Glomerular endothelial cell (primary cell): ENCODE measurements at places on chromosomes 6 and 20. TPM values are rescaled to one million over a fixed set of nuclear protein-coding genes. Genes with fewer than 3 reads are reported as not detected.

The SOX18 gene
- 31.8 and 102 TPM in 2 replicates for total RNA-seq

The SRSF12 gene
- total RNA-seq = 0.18 and 0.44 TPM in 2 replicates

The PMEPA1 gene
- 11.9 and 16.2 TPM in 2 replicates for total RNA-seq

The DLL1 gene
- 2.9 and 10.7 TPM in 2 replicates for total RNA-seq

The UNC5CL gene
- total RNA-seq = 0.10 TPM in 1 of 2 replicates, not detected in the other

The MDFI gene
- 28.2 and 34.7 TPM in 2 replicates for total RNA-seq

The HIVEP2 gene
- total RNA-seq = 9.9 and 16.4 TPM in 2 replicates

The GHRH gene
- not detected in 2 replicates for total RNA-seq

The FERMT1 gene
- total RNA-seq = 1.2 and 3.9 TPM in 2 replicates

The SPINT3 gene
- not detected in 2 replicates for total RNA-seq

GRCh38 chr20:34114809-34115208 lies 2.8 kb upstream of the EIF2S2 start:
- DNase-seq = no peak

GRCh38 chr20:36717657-36718056 lies 28.2 kb downstream of the NDRG3 start:
- DNase-seq = no peak

DNA sequence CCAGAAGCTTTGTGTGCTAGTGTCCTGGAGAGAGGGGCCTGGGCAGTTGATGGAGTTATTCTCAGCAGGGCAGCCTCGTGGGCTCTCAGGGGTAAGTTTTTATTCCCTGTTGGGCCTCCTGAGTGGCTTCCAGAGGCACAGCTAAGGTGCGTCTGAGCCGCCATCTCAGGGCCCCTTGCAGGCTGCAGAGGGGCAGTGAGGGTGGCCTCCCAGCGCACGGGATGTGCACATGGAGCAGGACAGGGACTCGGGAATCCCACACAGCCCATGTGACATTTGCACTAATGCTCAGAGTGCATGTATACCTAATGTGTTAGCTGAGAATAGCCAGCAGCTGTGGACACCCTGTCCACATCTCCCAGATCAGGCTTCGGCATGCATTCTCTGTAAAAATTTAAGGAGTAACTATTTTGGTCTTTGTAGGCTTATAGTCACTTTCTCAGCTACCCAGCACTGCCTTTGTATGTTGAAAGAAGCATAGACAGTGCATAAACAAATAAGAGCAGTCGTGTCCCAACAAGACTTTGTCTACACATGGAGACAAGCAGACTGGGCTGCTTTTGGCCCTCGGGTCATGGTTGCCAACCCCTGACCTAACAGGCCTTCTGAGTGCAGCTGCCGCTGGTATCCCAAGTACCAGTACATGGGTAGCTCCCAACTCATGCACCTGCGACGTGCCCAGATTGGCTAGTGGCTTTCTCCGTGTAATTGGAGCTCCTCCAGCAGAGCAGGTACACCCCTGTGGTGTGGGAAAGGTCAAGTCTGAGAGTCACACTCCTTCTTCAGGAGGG lies 18.6 kb upstream of the CST9L start:
- DNase-seq = no peak

- no peak for DNase-seq
Observed at GRCh38 chr6:131792091-131792496, 15.7 kb upstream of the ENPP1 start.

DNA sequence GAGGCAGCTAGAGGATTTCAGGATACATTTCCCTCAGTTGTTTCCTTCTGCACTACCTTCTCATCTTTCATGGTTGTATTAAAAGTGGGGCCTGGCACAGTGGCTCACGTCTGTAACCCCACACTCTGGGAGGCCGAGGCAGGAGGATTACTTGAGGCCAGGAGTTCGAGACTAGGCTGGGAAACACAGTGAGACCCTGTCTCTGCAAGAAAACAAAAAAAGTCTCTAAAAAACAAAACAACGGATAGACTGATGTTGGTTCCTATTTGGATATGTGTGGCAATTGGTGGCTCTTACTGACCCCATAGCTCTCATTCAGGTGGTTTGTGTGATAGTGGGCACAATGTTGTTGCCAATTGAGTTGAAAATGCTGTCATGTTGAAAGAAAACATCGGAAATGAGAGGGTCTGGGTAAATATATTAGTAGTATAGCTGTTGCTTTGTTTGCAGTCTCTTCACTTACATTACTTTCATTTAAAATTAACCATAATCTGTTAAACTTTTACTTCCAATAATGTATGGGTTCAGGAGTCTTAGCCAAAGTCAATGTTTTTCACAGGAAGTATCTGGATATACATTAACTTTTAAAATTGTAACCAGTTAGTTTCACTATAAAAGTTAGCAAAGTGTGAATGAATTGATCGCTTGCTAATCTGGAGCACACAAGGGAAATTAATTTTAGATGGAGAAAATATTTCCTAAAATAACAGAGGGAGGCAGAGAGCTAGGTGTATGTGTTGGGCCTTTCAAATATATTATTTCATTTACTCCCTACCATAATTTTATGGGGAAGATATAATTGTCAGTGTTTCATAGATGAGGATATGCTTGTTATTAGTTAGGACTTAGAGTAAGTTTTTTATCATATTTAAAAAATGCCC lies 31.1 kb downstream of the UTRN start:
- DNase-seq = no peak

GRCh38 chr6:121756666-121757065 lies 321.2 kb downstream of the GJA1 start:
- DNase-seq = no peak

- DNase-seq = no peak
Observed at GRCh38 chr6:142387997-142388815, 86.4 kb downstream of the ADGRG6 start.

DNA sequence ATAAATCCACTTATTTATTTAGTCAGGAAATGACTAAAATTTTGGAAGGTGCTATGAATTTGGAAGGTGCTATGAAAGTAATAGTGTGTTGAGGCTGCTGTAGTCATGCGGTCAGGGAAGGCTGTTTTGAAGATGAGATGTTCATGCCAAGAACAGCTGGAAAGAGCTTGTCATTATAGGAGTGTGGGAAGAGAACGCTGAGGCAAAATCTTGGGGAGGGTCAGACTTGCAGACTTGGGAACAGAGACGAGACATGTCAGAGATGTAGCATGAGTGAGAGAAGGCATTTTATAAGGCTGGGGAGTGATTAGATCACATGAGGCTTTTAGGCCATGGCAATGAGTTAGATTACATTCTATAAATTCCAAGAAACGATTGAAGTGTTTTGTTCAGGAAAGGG lies 124.0 kb upstream of the B3GAT2 start:
- no peak for DNase-seq

DNA sequence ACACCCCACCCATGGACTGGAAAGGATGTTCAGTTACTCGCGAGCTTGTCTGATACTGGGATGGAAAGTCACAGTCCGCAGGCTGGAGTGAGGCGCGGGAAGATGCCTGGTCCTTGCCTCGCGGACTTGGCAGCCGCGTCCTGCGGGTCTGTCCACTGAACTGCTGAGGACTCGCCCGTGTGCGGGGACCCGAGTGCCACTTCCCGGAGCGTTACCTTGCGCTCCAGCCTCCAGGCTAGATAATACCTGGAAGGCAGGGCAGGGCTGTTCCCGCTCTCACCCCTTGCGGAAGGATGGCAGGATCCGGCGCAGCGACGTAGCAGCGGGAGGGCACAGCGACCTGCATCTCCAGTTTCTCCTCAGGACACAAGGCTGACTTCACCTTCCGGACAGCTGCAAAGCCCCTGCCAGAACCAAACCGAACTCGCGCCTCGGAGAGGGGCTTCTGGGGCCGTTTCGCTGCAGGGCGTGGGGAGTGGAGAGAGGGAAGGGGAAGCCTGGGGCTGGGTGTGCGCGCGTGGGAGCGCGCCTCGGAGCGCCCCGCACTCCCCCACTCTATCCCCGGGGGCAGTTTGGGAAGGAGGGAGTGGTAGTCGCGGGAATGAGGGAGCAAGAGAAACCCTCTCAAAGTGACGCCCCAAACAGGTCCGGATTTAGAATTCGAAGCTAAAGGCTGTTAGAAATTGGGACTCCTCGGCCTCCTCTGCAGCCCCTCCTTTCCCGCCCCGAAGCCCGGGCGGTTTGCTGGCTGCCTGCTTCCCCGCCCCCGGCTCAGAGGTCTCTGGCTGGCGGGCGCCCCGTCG lies at the start of gene KCNQ5:
TSS of gene KCNQ5 (plus strand) at position 774 of the 803 bp plus-strand sequence.
- no peak for DNase-seq

- DNase-seq = peak; percentile 41
Observed at GRCh38 chr20:52150440-52151258, 40.9 kb downstream of the ZFP64 start.

- DNase-seq = no peak
Observed at GRCh38 chr20:38726804-38727606, 2.7 kb downstream of the SLC32A1 start.

GRCh38 chr6:120590611-120591010 lies 743.7 kb downstream of the TBC1D32 start:
- no peak for DNase-seq

GRCh38 chr20:51480507-51481270 lies 61.8 kb downstream of the NFATC2 start:
- no peak for DNase-seq

DNA sequence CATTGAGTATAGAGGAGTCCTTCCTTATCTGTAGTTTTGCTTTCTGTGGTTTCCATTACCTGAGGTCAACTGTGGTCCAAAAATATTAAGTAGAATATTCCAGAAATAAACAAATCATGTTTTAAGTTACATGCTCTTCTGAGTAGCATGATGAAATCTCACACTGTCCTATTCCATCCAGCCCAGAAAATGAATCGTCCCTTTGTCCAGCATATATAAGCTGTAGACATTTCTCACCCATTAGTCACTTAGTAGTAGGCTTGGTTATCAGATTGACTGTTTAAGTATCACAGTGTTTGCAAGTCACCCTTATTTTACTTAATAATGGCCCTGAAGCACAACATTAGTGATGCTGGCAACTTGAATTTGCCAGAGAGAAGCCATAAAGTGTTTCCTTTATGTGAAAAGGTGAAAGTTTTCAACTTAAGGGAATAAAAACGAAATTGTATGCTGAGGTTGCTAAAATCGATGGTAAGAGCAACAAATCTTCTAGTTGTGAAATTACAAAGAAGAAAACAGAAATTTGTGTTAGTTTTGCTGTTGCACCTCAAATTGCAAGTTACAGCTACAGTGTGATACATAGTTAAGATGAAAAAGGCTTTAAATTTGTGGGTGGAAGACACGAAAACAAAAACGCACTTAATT lies 198.6 kb upstream of the SIM1 start:
- peak; percentile 7 for DNase-seq

GRCh38 chr6:53178837-53179432 lies 30.3 kb upstream of the GCM1 start:
- DNase-seq = no peak

DNA sequence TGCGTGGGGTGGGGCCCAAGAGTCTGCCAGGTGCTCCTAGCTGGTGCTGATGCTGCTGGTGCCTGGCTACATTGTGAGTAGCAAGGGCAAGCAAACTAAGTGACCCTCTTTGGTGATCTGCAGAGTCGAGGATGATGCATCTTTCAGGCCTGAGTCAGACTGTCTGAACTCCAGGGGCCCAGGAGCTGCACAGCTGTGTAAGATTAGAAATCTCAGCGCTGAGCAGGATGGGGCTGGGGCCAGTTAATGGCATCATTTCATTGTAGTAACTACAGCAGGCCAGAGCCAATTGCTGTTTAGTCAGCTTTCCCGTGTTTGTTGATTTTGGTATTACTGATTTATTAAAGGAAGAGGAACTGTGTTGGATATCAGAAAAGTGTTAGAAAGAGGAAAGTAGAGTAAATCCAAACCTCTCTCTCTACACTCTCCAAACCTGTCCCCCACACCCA lies 365.2 kb downstream of the PAX1 start:
- no peak for DNase-seq

- no peak for DNase-seq
Observed at GRCh38 chr20:61052195-61052750, 199.8 kb upstream of the CDH4 start.

DNA sequence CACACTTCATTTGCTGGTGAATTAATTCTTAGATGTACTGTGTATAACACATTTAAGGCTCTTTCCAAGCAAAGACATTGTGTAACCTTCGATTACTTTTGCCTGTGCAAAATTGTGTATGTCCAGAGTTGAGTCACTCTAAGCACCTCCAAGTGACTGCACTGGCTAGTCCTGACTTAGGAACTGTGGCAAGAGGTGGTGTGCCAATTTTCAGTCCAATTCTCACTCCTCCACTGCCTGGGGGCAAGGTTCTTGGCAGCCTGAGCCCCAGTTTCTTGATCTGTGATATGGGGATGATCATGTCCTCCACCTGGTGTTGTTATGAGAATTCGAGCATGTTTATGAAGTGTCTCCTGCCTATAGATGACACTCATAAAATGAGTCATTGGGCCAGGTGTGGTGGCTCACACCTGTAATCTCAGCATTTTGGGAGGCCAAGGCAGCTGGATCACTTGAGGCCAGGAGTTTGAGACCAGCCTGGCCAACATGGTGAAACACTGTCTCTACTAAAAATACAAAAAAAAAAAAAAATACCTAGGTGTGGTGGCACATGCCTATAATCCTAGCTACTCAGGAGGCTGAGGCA lies 105.3 kb upstream of the CDYL start:
- DNase-seq = no peak

GRCh38 chr6:91562955-91563354 lies 976.1 kb upstream of the MAP3K7 start:
- DNase-seq = no peak

GRCh38 chr20:49785149-49785851 lies 27.3 kb upstream of the SLC9A8 start:
- DNase-seq = no peak

DNA sequence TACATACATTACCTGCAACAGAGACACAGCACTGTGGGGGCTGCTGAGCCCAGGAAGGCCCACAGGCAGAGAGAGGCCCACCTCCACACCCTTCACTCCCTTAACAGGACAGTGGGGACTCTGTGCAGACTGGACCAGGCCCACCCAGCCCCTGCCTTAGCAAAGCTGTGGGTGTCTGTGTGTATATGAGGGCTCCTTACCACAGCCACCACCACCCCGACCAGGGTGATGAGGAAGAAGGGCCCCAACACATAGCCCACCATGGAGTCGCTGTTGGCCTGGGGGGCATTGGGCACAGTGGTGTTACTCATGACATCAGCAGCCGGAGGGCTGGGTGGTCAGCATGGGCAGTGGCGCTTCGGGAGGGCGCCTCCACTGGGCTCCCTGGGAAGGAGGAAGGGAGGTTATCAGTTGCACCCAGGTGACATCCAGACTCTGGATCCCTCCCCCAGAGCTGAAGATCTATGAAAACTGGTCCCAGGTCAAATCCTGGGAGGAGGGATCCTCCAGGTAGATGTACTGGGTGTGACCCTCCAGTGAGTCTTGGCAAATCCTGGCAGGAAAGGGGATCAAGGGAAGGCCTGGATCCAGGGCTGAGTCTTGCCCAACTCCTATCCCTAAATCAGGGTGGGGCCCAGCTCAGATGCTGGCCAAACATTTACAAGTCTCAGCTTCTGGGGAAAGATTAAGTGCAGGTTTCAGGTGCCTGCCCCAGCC lies 1.2 kb downstream of the SMIM29 start:
- no peak for DNase-seq

DNA sequence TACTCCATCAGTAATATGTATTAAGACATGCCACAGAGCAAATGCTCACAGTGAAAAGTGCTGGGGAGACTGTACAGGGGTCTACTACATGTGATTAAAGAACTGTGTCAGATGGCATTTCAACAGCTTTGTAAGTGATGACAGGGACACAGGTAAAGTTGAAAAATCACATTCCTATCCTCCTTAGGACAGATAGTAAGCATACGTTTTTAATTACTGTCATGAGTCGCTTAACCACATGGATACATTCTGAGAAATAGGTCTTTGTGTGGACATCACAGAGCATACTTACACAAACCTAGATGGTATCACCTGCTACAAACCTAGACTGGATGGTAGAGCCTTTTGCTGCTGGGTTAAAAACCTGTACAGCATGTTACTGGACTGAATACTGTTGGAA lies 645.8 kb upstream of the AGPAT4 start:
- DNase-seq = no peak
